ENCODE measurements at places on chromosomes 11 and 22.

DNA sequence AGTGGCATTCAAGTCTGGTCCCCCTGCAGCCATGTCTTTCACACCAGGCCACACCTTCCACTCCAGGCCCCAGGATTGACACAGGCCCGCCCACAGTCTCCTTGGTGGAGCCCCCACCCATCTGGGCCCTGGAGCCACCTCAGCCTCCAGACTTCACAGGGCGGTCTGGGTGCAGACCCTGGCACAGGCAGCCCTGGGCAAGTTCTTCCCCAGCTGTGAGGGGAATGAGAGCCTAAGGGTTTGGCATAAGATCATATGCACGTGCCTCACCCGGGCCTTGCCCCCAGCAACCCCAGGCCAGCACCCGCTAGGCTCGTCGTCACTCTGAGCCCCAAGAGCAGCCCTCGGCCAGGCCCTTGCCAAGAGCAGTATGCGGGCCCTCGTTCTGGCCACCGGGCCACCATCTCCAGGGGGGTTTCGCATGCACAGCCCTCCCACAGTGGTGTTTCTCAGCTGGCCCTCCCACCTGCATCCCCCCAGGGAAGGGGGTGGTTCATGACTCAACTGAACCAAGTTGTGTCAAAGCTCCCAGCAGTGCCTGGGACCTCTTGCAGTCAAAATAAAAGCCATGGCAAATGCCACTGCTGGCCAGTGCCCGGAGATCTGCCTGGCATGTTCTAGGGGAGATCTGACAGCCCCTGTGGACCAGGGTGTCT is 70.4 kb upstream of the KCNQ1OT1 start:
- DNase-seq, result no peak

- no peak for DNase-seq
Observed at GRCh38 chr11:100467821-100468508, 219.1 kb upstream of the ARHGAP42 start.

- DNase-seq, result no peak
Observed at GRCh38 chr11:10930224-10930971, 72.5 kb upstream of the ZBED5 start.

DNA sequence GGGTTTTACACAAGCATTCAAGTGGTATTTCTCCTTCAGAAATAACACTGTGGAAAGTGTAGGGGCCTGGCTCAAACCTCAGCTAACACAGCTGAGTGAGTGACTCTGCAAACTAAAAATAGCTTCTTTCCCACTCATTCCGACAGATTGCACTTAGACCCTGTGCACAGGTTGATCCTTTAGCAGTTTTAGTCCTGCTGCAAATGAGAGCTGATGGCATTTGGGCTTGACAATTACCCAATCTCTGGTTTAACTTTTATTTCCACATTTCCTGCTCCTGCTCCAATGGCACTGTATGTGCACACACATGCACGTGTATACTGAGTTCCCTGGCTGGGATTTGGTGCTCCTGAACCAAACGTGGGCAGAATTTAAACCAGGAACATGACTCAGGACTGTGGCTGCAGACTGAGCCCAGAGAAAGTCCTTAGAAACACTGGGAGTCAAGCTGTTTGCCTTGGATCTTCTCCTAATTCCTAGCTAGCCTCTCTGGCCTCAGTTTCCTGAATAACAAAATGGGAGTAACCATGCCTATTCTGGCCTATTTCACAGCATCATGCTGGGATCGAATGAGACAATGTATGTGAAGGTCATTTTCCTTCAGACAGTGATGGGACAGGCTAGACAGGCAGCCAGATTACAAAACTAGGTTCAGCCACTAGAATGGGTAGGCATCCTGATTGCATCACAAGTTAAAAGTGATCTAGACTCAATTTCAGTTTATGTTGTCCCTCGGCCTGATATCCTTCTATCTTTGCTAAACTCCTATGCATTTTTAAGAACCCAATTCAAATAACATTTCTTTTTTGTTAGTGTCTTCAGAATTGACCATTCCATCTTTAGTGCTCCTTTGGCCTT is 58.2 kb downstream of the SERGEF start:
- no peak for DNase-seq

GRCh38 chr11:19696073-19696472 is 16.6 kb upstream of the NAV2 start:
- DNase-seq, result no peak

DNA sequence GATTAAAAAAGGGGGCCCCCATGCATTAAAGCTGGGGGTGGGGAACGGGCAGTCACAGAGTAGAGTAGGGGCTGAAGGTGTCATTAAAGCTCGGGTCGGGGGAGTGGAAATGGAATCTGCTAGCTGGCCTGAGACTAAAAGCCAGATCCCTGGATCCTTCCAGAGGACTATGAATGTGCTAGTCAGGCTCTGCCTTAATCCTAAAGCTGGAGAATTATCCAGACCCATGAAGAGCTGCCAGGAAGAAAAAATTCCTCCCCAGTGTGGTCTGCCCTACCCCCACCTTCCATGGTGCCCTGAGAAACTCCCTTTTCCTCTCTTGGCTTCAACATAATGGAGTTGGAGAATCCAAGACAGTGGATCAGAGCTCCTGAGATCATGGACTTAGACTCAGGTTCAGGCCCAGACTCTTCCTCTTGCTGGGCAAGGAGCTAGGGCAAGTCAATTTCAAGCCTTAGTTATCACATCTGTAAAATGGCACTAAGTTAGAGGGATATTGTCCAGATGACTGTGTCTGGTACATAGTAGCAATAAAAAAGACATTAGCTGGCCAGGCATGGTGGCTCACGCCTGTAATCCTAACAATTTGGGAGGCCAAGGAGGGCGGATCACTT is 24.0 kb upstream of the SMTN start:
- no peak for DNase-seq

DNA sequence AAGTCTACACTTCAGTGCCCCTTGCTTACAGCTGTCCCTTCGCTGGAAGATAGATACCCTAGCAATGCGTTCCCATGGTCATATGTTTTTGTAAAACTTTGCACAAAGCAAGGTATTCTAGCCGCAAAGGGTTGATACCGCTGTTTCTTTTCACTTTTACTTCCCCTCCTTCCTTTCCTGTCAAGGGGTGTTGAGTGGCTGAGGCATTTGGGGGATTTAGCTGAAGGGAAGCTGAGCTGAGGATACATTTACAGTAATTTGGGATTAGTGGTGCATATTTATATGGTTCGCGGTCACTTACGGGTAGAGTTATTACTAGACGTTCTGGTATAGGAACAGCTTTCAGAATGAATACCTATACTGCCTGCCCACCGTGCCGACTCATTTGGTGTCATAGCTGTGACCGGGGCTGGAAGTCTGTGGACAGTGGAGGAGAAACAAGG is 86.9 kb upstream of the WNT11 start:
- DNase-seq, result no peak

DNA sequence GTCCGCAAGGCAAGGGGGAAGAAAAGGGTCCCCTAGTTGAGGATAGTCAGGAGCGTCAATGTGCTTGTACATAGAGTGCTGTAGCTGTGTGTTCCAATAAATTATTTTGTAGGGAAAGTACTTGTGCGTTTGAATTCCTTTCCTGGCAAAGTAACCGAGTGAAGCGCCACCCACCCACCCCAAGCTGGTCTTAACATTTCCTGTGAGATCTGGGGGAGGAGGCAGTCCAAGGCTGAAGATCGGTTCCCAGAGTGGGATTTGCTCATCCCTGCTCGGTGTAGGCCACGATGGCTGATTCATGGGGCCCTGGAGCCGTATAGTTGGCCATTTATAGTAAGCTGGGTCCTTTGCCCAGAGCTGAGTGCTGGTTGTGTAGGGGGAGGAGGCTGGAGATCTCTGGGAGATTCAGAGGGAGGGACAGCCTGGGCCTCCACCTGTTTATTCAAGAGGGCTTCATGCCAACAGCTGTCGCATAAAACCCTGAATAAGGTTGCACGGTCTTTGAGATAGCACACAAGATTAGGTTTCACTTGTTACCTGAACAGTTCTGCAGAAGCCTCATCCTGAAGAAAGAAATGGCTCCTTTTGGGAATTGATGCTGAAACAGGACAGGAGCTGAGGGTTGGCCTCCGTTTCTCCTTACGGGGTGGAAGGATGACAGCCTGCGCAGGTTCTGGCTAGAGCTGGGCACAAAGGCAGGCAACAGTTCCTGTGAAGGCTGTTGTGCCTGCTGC is 2.4 kb downstream of the ATF4 start:
- peak; percentile 78 for DNase-seq

DNA sequence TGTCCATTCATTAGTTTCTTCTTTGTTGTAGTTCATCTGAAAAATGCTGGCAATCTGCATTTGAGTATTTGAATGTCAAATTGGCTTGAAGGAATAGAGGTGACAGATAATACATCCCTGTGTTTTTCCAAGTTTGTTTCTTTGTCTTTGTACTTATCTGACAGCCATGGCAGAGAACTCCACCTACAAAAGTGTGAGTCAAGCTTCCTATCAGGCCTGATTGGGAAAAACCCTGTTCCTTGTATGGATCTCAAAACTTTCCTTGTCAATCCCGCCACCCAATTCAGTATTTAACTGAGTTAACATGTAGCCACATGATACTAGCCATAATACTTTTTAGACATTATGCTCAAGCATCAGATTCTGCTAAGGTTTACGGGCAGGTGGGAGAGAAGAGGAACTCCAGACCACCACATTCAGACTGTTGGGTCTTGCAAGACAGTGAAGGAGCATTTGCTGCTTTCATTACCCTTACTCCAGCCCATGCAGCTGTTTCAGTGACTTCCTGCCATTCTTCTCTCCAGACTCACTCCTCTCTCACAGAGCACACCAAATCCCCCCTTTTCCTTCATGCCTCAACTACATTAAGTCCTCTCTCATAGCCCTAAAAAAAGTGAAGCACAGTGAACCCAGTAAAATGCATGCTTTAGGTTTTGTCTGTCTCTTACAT is 65.9 kb downstream of the BLID start:
- DNase-seq, result no peak

DNA sequence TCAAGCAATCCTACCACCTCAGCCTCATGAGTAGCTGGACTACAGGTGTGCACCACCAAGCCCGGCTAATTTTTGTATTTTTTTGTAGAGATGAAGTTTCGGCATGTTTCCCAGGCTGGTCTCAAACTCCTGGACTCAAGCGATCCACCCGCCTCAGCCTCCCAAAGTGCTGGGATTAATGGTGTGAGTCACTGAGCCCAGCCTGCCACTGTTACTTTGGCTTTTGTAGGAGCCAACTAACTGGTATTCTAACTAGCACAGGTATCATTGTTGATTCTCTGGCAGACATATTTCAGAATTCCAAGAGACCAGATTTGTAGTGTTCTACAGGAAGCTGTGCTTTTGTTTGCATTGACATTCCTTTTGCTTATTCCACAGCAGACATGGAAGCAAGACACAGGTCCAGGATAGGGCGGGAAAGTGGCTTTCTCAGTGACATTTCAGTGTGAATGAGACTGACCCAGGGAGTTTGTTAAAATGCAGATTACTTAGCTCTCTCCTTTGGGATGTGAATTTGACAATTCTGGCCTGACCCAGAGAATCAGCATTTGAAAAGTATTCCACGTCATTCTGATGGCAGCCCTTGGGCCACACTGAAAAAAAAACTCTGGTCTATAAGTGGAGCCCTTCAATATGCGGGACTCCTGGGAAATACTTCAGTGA is 52.2 kb upstream of the PAX6 start:
- no peak for DNase-seq

DNA sequence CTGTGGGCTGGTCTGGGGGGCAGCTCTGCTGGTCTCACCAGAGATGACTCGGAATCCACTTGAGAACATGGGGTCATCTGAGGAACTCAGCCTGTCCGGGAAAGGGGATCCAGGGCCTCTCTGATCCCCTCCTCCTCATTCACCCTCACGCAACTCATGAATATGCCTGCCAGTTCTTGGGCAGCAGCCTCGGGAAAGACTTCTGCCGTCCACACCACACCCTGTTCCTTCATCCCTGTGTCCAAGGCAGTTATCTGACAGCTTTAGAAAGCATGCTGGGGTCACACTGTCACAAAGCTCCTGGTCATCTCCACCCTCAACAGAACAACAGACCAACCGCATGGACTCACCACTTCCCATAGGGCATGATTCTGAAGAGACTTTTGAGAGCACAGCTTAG is 88.3 kb downstream of the AMOTL1 start:
- no peak for DNase-seq

DNA sequence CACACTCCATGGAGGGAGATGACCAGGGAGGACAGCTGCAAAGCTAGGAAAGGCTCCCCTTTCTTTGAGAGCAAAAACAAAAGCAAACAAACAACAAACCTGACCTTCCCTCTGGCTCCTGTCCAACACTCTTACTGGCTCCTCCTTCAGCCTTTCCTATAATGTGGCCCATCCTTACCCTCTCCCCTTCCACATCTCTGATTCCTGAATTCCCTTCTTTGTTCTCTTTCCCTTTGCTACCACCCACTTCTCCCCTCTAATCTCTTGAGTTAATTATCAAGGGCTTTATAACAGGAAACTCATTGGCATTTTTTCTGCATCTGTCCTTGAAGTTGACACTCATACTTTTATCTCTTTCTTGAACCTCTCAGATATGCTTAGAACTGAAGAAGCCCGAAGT is 56.3 kb downstream of the ZNF280B start:
- DNase-seq, result no peak

Measured in Karpas-422 (cell line).